Cerebellar cortex (tissue), 1 donor: ENCODE measurements at places on chromosomes 5 and 9.

- DNase-seq: no peak
These were observed 173.8 kb upstream of the OTULINL start for GRCh38 chr5:14407746-14408175.

DNA sequence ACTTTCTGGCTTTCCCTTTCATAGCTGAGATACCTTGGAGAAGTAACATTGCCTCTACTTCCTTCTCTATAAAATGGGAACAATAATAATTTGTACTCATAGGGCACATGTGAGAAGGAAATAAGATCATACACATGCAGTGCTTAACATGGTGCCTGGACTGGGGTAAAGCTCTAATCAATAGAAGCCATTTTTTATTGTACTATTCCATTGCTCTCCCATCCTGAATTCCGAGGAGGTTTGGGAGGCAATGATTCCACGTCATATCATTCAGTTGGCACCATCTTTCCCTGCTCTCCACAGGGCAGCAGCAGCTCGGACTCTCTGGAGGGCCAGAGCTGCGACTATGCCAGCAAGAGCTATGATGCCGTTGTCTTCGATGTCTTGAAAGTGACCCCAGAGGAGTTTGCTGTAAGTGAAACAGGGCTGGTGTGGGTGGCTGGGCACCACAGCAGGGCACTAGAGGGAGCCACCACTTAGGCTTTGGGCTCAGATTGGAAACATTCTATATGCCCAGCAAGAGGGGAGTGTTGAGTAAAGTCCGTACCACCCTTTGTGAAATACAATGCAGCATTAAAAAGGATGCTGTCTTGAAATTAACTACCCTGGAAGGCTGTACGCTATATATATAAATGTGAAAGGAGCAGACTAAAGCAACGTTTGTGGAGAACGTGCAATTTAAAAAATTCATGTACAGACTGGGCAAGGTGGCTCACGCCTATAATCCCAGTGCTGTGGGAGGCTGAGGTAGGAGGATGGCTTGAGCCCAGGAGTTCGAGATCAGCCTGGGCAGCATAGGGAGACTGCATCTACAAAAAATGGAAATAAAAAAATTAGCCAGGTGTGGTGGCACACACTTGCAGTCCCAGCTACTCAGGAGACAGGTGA, 51.2 kb downstream of the RALGPS1 start:
- DNase-seq: peak; percentile 79

DNA sequence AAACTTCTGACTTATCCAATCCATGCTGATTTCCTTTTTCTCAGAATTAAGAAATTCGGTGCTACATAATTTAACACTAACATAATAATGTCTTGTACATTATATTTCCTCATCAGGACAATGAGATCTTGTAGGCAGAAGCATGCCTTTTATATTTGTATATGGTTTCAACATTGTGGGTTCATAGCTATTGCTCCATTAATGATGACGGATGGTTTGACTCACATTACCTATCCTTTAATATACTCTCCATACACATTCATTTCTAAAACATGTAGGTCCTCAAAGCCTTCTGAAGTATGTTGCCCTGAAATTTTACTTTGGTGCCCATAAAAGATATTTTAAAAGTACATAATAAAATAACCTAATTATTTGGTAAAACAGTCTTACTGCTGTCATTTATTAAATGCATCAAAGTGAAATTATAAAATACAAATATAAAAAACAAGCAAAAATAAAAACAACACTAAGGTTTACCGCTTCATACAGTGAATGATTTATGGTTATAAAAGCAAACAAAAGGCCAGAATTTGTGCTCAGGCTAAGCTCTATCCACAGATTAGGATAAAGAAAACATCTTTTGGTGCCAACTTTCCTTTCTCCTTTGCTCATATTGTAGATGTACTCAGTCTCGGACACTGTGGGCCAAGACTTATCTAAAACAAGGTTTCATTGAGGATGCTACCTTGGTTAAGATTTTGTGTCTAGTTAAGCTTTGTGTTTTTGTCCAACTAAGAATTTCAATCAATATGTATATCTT, 61.2 kb upstream of the GCNT4 start:
- no peak for DNase-seq

DNA sequence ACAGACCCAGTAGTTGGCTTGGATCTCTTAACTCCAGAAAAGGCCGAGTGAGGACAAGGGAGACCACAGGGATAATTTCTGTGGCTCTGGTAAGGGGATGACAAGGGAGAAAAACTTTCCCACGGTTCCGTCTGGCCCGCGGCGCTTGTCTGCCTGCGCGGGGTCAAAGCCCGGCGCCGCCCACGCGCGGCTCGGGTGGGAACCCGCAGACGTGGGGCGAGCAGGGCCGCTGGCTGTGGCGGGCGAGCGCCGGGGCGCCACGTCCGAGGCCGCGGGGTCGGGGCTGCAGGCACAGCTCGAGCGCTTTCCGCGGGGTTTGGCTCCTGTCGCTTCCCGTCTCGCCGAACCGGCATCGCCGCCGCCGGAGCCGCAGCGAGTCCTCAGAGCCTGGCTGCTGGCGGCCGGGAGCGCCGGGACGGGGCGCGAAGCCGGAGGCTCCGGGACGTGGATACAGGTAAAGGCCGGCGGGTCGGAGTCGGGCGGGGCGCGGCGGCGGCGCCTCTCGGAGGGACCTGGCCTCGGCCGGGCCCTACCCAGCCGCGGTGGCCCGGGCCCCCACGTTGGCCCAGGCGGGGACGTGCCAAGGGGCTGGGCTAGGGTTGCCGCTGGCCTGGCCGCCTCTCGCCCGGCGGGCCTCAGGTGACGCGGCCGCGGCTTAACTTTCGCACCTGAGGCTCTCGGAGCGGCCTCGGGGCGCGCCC, at the start of gene RNF180:
RNF180 (plus strand) TSS at position 344 of the 701 bp plus-strand sequence. CDS start 34,965 bp downstream, outside the sequence.
- peak; percentile 32 for DNase-seq

DNA sequence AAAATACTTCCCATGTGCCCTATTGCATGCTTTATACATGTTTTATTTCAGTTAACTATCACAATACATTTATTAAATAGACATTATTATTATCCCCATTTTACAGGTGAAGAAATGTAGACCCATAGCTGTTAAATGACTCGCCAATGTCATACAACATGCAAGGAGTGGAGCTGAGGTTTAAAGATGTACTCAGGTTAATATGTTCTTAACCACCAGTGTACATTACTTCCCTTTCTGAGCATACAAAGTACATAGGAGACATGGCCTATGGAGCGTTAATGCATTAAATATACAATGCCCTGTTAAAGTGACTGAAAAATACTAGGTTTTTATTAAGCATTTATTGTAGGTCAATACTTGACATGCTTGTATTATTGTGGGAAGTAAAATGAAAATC, 407.0 kb downstream of the PDE4D start:
- DNase-seq: no peak

DNA sequence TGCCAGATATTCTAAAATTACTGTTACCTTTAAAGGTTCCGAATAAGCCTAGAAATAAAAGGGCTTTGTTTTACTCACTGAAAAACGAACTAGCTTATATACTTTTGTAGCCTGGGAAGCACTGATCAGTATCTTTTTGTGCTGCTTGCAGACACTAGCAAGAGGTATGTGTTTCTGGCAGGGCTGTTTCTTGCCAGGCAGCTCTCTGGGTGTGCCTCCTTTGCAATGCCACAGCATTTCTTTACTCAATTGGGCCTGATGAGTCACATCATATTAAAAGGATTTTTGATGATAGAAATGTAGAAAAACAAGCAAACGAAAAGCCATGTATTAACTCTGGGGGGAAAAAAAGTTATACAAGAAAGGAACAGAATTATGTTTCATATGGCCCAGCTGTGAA, 35.6 kb downstream of the CD180 start:
- no peak for DNase-seq

- no peak for DNase-seq
These were observed 60.9 kb downstream of the SLC12A2 start for GRCh38 chr5:128144491-128144890.
